ENCODE measurements at places on chromosomes 7 and 10.

DNA sequence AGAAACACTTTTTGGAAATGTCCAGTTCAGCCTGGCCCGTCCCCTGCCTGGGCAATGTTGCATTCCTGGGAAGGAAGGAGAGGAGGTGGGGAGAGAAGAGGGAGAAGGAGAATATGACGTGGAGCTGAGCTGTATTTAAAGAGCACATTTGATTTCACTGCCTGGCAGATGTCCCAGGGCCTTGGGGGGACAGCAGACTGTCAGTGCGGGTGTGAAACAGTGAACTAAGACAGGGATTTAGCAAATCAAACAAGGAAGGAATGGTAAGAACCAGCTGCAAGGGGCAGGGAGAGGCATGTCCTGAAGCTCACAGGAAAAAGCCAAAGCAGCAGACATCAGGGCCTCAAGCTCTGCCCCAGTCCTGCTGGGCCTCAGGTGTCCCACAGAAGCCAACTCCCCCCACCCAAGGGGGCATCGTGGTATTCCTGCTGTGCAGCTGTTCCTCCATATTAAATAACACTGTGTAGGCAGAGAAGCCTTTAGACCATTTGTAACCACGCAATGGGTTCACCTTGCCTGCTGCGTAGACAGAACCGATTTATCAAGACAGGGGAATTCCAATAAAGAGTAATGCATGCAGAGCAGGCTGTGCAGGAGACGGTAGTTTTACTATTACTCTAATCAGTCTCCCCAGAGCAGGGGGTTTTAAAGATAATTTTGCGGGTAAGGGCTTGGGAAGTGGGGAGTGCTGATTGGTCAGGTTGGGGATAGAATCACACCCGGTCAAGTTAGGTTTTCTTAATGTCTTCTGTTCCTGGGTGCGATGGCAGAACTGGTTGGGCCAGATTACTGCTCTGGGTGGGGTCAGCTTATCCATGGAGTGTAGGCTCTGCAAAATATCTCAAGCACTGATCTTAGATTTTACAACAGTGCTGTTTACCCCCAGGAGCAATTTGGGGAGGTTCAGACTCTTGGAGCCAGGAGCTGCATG is 18.3 kb downstream of the LEP start:
- DNase-seq, result no peak

DNA sequence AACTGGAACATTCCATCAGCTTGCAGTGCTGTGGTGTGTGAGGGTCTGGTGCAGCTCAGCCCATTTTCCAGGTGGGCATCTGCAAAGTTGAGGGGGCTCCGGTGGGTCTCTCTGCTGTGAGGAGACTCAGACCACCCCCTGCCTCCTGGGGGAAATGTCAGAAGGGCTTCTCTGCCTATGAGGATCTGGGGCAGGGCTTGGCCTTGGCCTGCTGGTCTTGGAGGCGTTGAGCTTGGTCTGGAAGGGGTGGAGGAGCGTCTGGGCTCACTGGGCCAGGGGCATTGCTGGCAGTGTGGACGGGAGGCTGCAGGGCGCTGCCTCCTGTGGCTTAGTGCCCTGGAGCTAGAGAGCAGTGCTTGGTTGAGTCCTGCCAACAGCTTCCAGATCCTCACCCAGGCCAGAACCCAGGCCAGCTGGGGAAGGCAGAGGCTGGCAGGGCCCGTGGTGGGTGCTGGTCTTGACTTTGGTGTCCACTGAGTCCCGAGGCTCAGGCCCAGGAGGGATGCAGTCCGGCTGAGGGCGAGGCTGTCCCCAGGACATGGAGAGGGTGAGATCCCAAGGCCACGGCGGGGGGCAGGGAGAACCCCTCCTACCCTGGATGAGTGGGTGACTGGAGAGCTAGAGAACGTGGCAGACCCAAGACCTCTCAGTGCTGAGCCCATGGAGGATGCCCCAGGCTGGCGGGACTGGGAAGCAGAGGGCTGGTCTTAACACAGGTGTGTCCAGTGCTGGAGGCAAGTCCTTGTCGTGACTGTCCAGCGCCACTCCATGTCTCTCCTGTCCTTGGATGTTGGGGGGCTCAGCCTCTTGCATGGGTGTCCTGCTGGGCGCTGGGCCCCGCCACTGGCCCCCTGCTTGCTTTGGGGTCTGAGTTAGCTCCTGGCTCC is 2.8 kb downstream of the SPRN start:
- no peak for DNase-seq

GRCh38 chr7:142063551-142064442 is 47.7 kb upstream of the MGAM2 start:
- DNase-seq, result no peak

DNA sequence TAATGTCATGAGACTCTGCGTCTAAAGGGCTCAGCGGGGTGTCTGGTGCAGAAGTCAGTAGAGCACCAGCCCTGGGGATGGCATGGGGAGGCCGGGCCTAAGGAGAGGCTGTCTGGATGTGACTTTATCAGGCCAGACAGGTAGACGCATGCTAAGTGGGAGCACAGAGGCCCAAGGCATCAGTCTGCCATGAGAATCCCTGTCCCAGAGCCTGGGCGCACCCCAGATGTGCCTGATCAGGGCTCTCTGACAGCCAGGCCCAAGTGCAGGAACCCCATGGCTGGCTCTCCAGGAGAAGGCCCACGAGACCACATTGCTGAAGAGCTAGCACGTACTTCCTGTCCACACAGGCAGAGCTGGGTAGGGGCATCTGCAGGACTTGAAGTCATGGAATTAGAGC is 48.0 kb upstream of the CPXM2 start:
- no peak for DNase-seq

DNA sequence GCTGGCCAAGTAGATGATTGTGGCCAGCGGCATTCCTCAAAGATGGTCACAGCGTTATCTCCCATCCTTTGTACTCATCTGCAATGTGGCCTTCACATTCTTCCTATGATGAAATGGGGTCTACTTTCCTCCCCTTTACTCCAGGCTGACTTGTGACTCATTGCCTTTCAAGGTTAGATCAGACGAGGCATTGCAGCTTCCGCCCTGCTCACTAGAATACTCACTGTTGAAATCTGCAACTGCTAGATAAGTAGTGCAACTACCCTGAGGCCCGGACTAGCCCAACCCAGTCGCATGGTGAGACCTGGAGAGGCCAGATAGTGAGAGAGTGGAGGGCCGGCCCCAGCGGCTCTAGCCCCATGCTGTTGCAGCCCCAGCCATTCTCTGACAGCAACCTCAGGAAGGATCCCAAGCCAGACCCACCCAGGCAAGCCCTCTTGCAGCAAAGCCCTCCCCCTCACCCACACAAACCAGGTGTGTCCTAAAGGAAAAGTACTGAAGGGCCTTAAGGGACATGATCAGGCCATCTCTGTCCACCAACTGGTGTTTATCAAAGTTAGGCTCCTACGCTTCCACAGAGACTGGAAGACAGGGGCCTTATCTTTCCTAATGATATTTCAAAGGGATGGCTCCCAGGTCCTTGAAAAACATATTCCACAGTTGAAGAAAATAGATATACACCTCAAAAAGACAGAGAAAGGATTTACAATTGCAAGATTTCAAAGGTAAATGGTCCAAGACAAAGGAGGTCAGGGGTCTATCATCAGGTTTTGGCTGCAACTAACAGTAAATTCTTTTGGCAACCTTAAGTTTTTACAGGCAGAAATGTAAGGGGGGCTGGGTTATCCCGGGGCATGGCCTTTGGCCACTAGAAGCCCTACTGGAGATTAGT is 107.2 kb upstream of the TRIM24 start:
- DNase-seq, result no peak

GRCh38 chr7:92641921-92642511 is 51.8 kb upstream of the FAM133B start:
- DNase-seq, result no peak

DNA sequence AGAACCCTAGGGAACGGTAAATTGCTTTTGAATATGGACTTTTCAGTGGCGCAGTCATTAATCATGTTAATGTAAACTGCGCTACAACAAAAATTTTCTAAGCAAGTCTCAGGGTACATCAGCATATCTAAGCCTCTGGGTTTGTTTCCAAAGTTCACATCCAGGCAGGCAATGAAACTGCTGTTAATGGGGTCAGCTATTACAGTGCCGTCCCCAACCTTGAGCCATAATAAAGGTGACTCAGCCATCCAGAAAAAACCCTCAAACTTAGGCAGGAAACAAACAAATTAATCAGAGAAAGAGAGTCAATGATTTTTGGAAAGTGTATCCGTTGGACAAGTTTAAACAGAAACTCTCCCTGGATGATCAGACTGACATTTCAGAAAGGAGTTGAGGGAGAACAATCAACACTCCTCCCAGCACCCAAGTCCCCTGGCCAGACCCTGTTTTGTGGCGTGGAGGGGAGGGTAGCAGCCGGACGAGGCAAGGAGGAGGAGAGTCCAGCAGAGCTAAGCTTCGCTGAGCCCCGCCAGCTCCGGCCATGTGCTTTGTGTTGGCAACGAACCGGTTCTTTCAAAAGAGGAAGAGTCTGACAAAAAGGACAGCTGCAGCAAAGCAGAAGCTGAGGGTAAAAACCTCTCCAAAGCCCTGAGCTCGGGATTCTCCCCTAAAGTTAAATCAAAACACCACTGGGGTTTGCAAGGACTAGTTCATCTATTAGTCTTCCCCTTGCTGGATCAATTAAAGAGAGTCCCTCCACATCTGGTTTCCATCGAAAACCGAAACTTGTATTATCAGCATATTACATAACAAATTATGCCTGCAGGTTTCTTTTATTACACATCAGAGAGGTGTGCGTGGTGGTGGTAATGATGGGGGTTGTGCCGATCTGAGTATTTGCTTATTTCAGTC is 3.6 kb downstream of the FAM53B start:
- no peak for DNase-seq

Data from NCI-H187 (cell line).